CD4-positive, CD25-positive, alpha-beta regulatory T cell (primary cell): ENCODE measurements at places on chromosomes 2 and 18. TPM values are rescaled to one million over a fixed set of nuclear protein-coding genes. Genes with fewer than 3 reads are reported as not detected.

DNA sequence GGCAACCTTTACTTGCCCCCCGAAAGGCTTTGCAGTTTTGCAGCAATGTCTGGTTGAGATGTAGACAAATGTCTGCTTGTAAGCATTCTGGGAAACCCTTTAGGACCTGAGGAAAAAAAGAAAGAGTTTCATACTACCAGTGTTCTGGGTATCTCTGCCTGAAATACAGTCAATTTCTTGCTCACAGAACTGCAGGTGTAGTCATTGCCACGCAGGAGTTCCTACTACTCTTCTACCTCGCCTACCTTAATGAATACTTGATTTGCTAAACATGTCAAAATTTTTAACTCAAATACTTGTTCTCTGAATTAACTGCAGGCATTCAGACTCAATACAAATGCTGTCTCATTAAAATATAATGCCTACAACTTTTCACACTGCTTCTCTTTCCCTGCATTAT is 56.4 kb downstream of the GCA start:
- no peaks in the 10 kb centered on the region for H3K27me3 ChIP-seq
- H3K4me1 ChIP-seq, result no peaks in the 10 kb centered on the region
- DNase-seq, result no peak
- H3K27ac ChIP-seq, result no peak overlapping the region
- no peak overlapping the region for H3K4me3 ChIP-seq

GRCh38 chr2:202100176-202100575 is 27.1 kb downstream of the KIAA2012 start:
- H3K36me3 ChIP-seq, result no peaks in the 10 kb centered on the region
- DNase-seq, result no peak
- no peaks in the 10 kb centered on the region for H3K4me1 ChIP-seq
- H3K4me3 ChIP-seq, result no peak overlapping the region
- peaks cover 4% of the 10 kb centered on the region for H3K27me3 ChIP-seq
- H3K27ac ChIP-seq, result no peak overlapping the region

- H3K4me3 ChIP-seq, result peak overlapping the region; percentile 79
- peak overlapping the region; percentile 94 for H3K27ac ChIP-seq
- H3K36me3 ChIP-seq, result peaks cover 15% of the 10 kb centered on the region
- H3K4me1 ChIP-seq, result peaks cover 41% of the 10 kb centered on the region
Measured at GRCh38 chr2:240585681-240586197, 795 bp upstream of the CAPN10 start.

- DNase-seq, result no peak
- H3K27me3 ChIP-seq, result peaks cover 7% of the 10 kb centered on the region
- no peak overlapping the region for H3K27ac ChIP-seq
- H3K36me3 ChIP-seq, result no peaks in the 10 kb centered on the region
- no peaks in the 10 kb centered on the region for H3K4me1 ChIP-seq
Measured at GRCh38 chr2:152611458-152612231, 105.6 kb downstream of the PRPF40A start.

GRCh38 chr2:23448906-23449305 is 63.9 kb downstream of the KLHL29 start:
- no peak for DNase-seq
- no peak overlapping the region for H3K27ac ChIP-seq
- H3K4me3 ChIP-seq, result no peak overlapping the region
- no peaks in the 10 kb centered on the region for H3K36me3 ChIP-seq
- H3K4me1 ChIP-seq, result peaks cover 6% of the 10 kb centered on the region
- H3K27me3 ChIP-seq, result no peaks in the 10 kb centered on the region

GRCh38 chr2:84302513-84303412 is 156.3 kb downstream of the SUCLG1 start:
- peak; percentile 2 for DNase-seq
- H3K27me3 ChIP-seq, result peaks cover 2% of the 10 kb centered on the region
- H3K4me3 ChIP-seq, result no peak overlapping the region
- no peak overlapping the region for H3K27ac ChIP-seq
- no peaks in the 10 kb centered on the region for H3K4me1 ChIP-seq
- H3K36me3 ChIP-seq, result no peaks in the 10 kb centered on the region

PNO1 gene
- 24.5 TPM for polyA plus RNA-seq

- no peak overlapping the region for H3K27ac ChIP-seq
- no peaks in the 10 kb centered on the region for H3K27me3 ChIP-seq
- H3K36me3 ChIP-seq, result no peaks in the 10 kb centered on the region
- no peak overlapping the region for H3K4me3 ChIP-seq
Measured at GRCh38 chr2:136225950-136226835, 108.2 kb upstream of the CXCR4 start.

RGPD3 gene
- polyA plus RNA-seq, result 0.20 TPM

UPP2 gene
- not detected for polyA plus RNA-seq

- H3K27me3 ChIP-seq, result peaks cover 3% of the 10 kb centered on the region
- no peak for DNase-seq
- no peak overlapping the region for H3K27ac ChIP-seq
- H3K36me3 ChIP-seq, result no peaks in the 10 kb centered on the region
- no peak overlapping the region for H3K4me3 ChIP-seq
Measured at GRCh38 chr2:170886386-170886785, 42.7 kb upstream of the GORASP2 start.

DNA sequence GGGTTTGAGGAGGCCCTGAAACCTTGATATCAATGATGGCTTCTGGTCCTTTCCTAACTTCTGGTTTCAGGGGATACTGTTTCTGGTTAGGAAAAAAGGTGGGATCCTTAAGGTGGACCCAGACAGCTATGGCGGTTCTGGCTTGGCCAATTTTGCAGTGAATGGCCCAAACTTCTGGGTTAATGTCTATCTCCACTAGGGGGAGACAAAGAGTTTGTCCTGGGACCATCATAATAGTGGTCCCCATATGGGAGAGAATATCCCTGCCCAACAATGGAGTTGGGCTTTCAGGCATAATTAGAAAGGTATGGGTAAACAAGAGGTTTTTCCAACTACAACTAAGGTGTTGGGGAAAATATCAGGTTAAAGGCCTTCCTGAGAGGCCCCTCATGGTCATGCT is 273.5 kb downstream of the CALCRL start:
- DNase-seq, result no peak
- no peaks in the 10 kb centered on the region for H3K27me3 ChIP-seq
- H3K27ac ChIP-seq, result no peak overlapping the region
- no peaks in the 10 kb centered on the region for H3K36me3 ChIP-seq
- H3K4me1 ChIP-seq, result no peaks in the 10 kb centered on the region

GRCh38 chr2:29579495-29580169 is 341.8 kb downstream of the ALK start:
- H3K4me1 ChIP-seq, result no peaks in the 10 kb centered on the region
- no peak for DNase-seq
- no peak overlapping the region for H3K27ac ChIP-seq
- H3K4me3 ChIP-seq, result no peak overlapping the region
- H3K36me3 ChIP-seq, result no peaks in the 10 kb centered on the region

- peak overlapping the region; percentile 30 for H3K4me3 ChIP-seq
- peaks cover 52% of the 10 kb centered on the region for H3K27me3 ChIP-seq
- H3K27ac ChIP-seq, result no peak overlapping the region
- peaks cover 8% of the 10 kb centered on the region for H3K36me3 ChIP-seq
- no peak for DNase-seq
Measured at GRCh38 chr2:174342686-174343342, 8.1 kb downstream of the SP9 start.

- no peak for DNase-seq
- no peak overlapping the region for H3K27ac ChIP-seq
- H3K27me3 ChIP-seq, result no peaks in the 10 kb centered on the region
Measured at GRCh38 chr2:237879058-237879430, 19.6 kb downstream of the RAMP1 start.

BBS5 gene
- 0.95 TPM for polyA plus RNA-seq

DNA sequence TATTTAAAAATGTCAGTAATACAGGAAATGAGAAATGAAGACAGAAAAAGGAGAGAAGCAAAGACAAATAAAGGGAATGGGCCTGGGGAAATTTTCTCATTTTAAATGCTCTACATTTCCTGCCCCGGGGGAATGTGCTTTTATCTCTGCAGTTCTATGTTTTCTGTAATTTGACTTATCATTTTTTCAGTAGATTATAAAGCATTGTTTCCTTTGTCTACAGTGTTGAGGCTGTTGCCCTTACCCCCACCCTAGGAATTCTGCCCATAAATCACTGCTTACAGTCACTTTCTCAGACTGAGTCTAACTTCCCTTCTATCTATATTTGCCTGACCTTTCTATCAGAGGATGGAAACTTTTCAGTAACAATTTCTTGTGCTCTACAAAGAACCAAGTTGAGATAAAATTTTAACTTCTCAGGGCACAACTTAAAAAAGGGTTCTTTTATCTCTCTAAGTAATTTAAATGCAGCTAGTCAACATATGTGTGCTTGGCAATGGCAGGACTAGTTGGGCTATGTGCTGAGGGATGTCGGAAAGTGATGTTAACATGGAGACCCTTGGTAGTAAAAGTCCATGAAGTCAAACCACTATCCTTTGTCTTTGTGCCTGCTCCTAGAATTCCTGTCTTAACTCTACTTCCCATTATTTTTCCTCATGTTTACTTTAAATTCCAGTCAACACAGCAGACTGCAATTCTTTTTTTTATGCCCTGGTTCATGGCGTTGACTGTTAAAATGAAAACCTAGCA is 146.5 kb upstream of the MMADHC start:
- H3K4me3 ChIP-seq, result no peak overlapping the region
- no peaks in the 10 kb centered on the region for H3K4me1 ChIP-seq
- no peaks in the 10 kb centered on the region for H3K27me3 ChIP-seq
- H3K36me3 ChIP-seq, result no peaks in the 10 kb centered on the region
- H3K27ac ChIP-seq, result no peak overlapping the region
- DNase-seq, result no peak

- H3K27ac ChIP-seq, result no peak overlapping the region
- no peaks in the 10 kb centered on the region for H3K27me3 ChIP-seq
- H3K36me3 ChIP-seq, result no peaks in the 10 kb centered on the region
- DNase-seq, result no peak
Measured at GRCh38 chr2:218438596-218438995, 19.7 kb downstream of the VIL1 start.

- H3K27ac ChIP-seq, result no peak overlapping the region
- DNase-seq, result no peak
- no peaks in the 10 kb centered on the region for H3K27me3 ChIP-seq
- peaks cover 35% of the 10 kb centered on the region for H3K36me3 ChIP-seq
- no peak overlapping the region for H3K4me3 ChIP-seq
Measured at GRCh38 chr2:97654309-97654708, 8.4 kb downstream of the COX5B start.
